Activated CD8-positive, alpha-beta memory T cell treated with anti-CD3 and anti-CD28 coated beads, Interleukin-2, amount 50 U/mL, for 4 hours (primary cell): ENCODE measurements at places on chromosomes 3 and 15.

DNA sequence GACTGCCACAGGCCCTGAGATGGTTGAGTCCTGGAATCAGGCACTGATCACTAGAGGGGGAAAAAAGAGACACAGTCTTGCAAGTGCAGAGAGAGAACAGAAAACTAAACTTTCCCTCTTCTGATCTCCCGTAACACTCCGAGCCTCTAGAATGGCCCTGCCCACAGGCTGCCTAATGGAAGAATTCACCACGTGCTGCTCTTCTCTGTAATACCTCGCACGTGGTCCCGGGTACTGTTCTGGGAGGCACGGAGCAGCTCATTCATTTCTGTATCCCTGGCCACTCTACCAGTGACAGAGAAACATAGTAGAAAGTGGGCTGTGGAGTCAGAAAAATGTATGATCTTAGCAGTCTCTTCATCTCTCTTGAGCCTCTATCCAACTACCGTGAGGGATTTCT is 30.4 kb downstream of the VGLL4 start:
- no peak for DNase-seq

DNA sequence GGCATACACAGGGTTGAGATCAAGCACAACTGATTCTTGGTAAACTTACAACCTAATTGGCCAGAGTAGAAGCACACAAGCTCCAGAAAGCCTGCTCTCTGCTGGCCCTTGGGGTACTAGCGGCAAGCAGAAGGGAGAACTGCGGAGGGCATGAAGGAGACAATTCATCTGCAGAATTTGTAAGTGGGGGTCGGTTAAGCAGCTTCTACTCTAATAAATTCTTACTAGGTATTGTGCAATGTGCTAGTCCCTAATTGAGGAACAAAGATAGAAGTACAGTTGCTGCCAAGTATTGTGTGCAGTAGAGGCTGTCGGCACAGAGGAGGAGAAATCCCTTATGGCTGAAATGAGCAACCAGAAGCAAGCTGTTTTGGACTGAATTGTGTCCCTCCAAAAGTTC is 91.2 kb upstream of the VEPH1 start:
- no peak for DNase-seq

- no peak for DNase-seq
Measured at GRCh38 chr15:62558640-62559380, 393.7 kb upstream of the C2CD4B start.

- no peak for DNase-seq
Measured at GRCh38 chr3:24451461-24452099, 43.1 kb downstream of the THRB start.

DNA sequence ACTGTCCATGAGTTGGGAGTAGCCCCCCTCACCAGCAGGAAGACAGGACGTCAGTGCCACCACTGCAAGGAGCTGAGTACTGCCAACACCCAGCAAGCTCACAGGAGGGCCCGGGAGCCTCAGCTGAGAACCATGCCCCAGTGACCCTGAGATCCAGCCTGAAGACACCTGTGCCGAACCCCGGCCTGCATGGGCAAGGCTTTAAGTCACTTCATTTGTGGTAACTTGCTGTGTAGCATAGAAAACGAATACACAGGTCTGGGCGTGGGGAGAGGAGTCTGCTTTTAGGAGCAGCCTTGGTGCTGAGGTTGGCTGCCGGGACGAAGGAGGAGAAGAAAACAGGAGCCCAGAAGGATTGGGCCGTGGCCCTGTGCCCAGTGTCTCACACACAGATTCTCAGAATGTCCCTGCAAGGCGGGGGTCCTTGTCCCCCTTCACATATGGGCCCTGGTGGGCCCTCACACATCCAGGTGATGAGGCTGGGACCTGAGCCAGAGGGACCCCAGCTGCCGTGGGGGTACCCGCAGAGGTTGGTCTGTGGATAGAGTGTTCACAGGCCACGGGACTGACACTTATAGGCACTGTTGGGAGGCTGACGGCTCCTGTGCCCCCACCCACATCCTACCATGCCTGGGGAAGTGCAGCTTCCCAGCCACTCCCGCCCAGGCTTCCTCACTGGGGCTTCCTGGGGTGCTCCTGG is 85.3 kb downstream of the PLXNA1 start:
- no peak for DNase-seq

DNA sequence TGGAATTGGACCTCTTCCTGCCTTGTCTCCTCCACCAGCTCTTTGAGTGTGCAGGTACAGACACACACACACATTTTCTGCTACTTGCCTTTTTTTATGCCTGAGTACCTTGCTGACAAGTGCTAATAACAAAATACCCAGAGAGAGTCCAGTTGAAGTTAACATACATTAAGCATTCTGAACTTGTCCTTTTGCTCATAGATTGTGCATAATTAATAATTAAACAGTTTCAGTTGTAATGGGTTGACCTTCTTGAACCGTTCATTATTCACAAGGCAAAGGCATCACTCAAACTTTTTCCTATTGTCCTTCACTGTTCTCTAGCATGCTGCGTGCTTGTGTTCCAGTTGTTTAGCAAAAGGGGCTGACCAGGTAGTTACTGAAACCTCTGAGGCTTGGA is 59.6 kb upstream of the SKOR1 start:
- DNase-seq, result no peak

- DNase-seq, result no peak
Measured at GRCh38 chr3:151918253-151919029, 45.0 kb downstream of the SUCNR1 start.

DNA sequence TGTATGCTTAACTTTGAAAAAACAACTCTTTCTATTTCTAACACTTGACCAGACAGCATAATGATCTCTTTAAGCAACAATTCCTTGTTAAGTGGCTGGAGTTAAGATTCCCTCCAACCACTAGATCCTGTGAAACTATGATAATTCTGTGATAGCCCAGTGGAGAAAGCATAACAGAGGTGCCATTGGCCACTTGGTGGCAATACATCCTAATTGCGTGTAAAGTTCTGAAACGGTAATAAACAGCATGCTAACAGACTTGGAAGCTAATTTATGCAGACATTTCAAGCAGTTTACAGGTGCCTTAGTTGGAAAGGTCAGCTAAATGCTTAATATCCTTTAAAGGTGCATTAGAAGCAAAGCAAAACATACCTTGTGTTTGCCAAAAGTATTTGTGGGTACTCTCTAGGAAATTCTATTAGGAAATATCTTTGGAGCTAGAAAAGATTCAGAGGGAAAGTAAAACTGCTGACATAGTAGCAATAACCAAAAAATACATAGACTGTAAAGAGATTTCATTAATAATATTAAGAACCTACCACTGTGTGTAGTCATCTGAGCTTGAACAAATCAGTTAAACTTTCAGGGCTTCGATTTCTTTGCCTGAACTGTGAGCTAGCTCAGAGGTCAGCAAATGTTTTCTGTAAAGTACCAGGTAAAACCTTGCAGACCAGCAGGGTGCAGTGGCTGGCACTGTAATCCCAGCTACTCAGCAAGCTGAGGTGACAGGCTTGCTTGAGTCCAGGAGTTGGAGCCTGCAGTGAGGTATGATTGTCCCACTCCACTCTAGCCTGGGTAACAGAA is 19.0 kb upstream of the CSTA start:
- DNase-seq, result no peak

- DNase-seq, result no peak
Measured at GRCh38 chr3:131995891-131996290, 38.9 kb downstream of the CPNE4 start.

GRCh38 chr3:108953210-108953609 is 469 bp downstream of the GUCA1C start:
- no peak for DNase-seq

- no peak for DNase-seq
Measured at GRCh38 chr15:73981761-73982221, 10.3 kb downstream of the STOML1 start.

- DNase-seq, result no peak
Measured at GRCh38 chr3:63096248-63097058, 181.7 kb upstream of the SYNPR start.

GRCh38 chr15:40044717-40045571 is 6.0 kb upstream of the SRP14 start:
- DNase-seq, result peak; percentile 85

DNA sequence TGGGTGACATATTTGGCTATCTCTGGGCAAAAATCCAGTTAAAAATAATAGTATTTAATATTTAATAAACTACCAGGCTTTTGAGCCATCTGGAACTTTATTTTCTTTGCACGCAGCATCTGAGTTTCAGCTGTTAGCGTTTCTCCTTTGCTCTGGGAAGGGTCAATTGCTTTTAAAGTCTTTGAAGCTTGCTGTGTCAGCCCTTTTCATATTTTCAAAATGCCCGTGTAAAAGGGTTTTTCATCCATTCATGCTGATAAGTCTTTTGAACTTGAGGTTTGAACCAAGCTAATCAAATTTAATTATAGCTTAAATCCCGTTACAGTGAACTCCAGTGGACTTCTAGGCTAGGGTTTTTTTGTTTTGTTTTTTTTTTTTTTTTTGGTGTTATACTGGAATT is 79.1 kb downstream of the SLC25A26 start:
- no peak for DNase-seq

DNA sequence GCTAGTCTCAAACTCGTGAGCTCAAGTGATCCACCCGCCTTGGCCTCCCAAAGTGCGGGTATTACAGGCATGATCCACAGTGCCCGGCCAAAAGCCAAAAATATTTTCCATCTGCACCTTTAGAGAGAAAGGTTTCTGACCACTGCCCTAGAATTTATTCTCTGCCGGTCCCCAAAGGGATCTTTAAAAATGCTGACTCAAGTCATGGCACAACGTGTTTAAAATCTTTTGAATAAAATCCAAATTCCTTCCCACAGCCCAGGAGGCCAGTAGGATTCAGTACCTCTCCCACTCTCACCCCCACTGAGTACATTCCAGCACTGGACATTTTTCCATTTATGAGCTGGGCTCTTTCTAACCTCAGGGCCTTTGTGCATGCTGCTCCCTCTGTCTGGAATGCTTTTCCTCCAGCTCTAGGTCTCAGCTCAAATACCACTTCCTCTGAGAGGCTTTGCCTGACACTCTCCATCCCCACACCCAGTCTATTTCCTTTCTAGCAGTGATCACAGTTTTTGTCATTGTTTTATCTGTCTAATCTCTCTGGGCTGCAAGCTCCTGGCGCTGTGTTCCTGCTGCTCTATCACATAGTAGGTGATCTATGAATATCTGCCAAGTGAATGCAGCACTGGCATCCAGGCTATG is 502.9 kb downstream of the SHQ1 start:
- DNase-seq, result no peak
